Stimulated activated naive CD4-positive, alpha-beta T cell (primary cell): ENCODE measurements at places on chromosomes 7 and 10.

GRCh38 chr10:98168147-98168546 lies 33.7 kb downstream of the R3HCC1L start:
- no peak for DNase-seq

DNA sequence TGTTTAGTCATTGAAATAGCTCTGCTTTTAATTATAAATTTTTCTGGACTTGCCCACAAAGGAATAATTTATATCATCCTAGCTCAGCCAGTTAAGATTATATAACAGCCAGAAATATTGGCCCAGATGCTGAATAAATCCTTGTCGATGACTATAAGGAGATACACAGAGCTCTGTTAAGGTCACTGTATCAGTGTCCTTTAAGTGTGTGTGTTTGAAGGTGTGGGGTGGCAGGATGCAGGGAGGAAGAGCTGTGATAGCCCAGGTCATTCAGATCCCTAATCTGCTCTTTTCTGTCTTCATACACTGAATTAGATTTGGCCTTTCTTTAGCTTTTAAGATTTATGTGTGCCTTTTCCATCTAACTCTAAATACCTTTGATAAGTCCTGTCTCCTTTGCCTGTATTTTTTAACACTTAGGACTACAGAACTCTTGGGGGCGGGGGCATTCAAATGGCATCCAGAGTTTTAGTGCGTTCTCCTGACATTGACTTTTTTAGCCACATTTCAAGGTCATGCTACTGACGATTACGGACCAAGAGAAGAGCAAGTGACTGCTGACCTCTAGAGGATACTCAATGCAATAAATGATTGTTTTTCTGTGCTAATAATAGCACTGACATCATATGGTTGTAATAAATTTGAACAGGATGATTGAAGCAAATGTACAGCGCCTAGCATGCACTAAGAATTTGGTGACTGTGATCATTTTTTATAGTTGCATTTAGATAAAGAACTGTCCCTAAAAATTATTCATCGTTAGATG lies 172.3 kb downstream of the CACNB2 start:
- DNase-seq = no peak

DNA sequence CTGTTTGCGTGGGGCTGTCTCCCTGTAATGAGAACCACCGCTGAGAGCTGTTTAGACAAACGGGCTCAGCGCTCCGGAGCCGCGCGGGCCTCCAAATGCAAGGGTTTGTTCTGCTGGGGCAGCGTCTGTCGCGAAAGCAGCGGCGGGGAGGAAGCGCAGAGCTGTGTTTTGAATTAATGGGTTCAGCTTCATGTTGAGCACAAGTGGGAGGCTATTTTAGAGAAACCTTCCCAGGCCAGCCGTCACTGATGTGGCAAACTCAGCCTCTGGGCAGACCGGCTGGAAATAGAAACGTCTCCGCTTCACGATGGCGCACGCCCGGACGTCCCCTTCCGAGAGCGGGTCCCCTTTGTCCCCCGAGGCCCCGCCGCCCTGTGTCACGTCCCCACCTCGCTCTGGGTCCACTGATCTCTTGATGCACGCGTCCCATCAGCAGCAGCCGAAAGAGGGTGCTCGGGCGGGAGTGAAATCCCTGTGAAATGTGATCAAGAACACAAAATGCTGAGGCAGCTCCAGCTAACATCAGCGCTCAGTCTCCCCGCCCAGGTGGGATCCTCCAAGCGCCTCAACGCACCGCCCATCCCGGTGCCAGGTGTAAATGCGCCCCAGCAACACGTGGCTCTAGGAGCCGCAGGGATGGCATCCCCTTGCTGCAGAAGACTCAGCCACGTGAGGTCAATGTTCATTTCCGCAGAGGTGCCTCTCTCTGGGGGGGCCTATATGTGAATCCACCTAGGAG lies 44.9 kb downstream of the BAMBI start:
- no peak for DNase-seq

- DNase-seq = no peak
These were observed 121.8 kb downstream of the UBE2H start for GRCh38 chr7:129830949-129831348.

DNA sequence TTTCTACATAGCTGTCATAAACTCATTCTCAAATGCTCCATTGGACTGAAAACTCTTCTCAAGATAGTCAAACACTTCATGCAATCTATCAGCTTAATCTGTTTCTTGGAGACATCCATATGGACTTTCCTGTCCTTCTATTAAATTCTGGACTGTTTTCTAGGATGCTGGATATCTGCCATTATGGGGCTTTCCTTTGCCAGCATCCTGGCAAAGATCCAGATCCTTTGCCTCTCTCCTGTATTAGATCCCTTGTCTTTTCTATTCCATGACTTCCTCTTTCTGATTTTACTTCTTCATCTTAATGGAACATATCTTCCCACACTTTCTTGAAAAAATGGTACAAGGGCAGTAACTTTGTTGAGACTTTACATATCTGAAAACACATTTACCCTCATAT lies 35.9 kb upstream of the SKAP2 start:
- no peak for DNase-seq

GRCh38 chr7:157022681-157023588 lies 12.5 kb upstream of the MNX1 start:
- DNase-seq = no peak

DNA sequence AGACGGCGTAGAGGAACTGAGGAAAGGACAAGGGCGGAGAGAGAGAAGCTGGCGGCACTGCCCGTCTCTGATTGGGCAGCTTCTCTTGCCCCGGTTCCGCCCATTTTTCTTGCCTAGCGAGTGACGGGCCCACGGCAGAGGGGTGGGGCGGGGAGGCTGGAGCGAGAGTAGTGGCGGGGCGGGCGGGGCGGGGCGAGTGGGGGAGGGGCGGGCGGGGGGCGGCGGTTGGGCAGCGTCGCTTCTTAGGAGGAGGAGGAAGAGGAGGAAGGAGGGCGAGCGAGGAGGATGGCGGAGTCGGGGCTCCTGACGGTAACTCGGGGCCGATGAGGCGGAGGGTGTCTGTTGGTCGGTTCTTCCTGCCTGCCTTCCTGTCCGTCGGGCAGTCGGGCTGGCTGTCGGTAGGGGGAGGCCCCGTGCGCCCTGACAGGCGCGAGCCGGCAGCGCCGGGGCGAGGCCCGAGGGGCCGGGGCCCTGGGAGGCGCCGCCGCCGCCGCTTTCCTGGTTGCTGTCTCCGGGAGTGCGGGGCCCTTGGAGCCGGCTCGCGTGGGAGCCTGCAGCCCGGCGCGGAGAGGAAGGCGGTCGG lies at the start of gene SHOC2:
SHOC2 (plus strand) TSS at position 256 of the 583 bp plus-strand sequence. CDS start 44,755 bp downstream, outside the sequence.
- peak; percentile 99 for DNase-seq

DNA sequence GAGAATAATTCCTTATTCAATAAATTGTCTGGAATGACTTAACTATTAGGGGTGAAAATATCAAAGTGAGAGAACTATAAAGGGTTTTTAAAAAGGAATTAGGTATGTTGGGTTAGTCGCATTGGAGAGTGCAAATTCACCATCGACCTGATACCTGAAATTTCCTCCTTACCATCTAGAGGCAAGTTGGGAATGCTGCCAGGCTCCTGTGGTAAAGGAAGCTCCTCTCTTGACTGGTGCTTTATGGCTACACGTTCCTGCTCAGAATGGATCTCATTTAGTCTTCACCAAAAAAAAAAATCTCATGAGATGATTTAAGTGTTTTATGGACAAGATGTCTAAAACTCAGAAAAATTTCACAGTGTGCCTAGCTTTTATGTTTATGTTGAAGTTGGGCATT lies 129.8 kb downstream of the EGFR start:
- no peak for DNase-seq

DNA sequence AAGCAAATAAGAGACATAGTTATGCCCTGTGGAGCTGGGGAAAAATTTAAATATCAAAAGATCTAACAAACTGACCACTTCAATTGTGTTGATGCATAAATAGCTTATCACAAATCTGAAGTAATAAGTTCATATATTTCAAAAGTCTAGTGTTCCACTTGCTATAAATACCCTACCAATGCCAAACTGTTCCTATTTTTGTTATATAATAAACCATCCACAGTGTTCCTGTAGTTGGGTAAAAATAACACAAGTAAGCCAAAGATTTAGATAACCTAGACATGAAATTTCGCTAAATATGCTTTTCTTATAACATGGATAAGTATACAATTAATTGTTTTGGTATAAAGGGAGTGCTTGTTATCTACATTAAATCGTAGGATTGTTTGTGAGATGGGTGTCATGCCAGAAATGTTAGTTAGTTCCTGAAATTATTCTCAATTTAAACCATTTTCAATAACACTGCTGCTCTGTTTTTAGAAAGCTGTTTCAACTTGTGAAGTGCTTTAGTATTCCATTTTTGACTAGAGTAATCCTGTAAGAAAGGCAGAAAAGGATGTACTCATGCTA lies 85.5 kb downstream of the CACNA2D1 start:
- no peak for DNase-seq

GRCh38 chr10:61286686-61287085 lies 166.5 kb downstream of the TMEM26 start:
- no peak for DNase-seq

DNA sequence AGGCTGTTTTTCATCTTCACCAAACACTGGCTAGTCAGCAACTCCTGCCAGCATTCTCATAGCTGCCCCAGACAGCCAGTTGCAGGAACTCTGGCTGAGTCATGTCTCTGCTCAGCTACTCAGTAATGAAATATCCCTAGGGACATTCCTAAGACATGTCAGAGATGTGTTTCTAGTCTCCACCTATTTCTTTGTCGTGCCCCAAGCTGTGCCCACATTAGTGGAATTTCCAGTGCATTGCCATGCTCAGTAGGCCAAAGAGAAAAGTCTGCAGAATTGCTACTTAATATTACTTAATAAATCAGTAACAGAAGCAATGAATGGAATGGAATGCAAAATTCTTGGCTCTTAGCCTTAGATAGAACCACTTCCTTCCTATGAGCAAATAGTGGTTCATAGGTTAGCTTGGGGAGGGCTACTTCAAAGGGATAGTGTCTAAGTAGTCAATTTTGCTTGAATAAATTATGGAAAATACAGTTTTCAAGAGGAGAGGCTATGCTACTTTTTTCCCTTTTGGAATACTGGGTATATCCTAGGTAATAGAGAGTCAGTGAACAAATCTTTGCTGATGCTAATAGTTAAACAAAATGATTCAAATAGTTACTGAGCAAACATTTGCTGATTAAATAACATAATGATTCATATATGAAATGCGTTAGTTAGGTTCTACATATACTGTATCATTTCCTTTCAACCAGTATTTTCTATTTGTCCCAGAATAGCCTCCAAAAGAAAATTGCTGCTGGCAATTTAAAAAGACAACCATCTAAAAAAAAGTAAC lies 23.6 kb upstream of the SEMA3C start:
- no peak for DNase-seq

DNA sequence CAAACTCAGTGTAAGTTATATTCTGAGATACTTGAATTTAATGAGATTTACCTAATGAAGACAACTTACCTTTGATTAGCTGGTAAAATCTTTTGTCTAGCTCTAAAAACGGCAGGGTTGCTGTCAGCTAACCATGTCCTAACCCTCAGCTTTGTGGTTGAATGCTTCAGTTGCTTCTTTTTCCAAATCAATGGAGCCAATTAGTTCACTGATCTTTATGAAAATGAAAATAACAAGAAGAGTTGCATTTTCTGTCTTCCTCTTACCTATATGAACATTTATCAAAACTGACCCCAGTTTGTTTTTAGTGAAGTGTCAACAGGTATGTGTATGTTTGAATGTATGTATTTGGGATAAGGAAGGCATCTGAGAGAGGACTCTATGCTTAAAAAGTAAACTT lies 253.1 kb upstream of the MTPN start:
- DNase-seq = no peak

DNA sequence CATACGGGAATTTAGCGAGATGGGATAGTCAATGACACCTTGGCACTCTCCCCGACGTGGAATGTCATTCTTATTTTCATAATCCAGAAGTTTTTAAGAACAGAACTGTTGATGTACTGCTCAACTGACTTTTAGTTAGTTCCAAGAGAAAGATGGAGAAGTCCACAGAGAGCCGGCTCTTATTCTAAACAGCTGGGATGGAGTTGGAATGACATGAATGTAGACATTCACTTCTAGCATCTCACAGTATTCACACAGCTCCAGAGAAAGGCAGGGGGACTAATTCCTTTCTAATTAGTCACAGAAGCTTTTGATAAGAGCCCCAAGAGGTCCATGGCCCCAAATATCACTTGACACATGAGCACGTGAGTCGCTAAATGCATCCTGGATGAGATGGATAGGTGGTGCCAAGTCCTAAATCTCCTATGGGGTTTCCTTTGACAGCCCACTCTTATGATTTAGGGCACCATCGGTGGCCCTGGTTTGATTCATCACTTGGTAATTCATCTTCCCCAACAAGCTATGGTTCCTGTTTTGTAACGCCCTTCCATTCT lies 420.3 kb upstream of the AUTS2 start:
- no peak for DNase-seq

GRCh38 chr7:117219485-117219884 lies 103.4 kb downstream of the WNT2 start:
- DNase-seq = no peak

- DNase-seq = no peak
These were observed 68.5 kb downstream of the HK1 start for GRCh38 chr10:69346776-69347175.

DNA sequence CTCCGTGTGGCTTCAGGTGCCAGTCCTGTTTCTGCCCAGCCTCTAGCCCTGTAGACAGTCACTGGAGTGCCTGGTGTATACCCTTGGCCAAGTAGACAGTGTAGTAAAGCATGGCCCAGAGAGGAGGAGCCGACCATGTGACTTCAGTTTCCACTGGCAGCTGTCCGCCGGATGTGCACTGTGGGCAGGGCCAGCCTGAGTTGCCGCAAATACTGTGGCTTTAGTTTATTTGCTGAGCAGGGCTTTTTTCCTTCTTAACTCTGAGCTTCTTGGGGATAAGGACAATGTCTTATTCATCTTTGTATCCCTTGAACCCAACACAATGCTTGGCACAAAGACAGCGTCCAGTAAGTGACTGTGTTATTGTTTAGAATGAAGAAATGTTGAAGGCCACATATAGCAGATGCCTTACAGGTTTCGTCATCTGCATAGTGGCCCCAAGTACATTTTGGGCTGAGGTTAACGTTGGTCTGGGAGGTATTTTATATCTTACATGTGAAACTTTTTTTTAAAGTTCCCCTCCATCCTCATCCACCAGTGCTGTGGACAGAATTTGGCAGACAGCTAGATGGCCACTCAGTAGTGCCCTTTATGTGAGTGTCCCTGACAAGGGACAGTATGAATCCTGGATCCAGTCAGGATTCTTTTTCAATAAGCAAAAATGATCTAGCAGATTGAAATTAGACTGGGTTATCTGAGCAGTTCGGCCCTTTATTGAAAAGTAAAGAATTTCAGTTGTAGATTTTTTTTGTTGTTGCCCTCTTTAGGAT lies 40.6 kb downstream of the CYP17A1 start:
- peak; percentile 4 for DNase-seq

DNA sequence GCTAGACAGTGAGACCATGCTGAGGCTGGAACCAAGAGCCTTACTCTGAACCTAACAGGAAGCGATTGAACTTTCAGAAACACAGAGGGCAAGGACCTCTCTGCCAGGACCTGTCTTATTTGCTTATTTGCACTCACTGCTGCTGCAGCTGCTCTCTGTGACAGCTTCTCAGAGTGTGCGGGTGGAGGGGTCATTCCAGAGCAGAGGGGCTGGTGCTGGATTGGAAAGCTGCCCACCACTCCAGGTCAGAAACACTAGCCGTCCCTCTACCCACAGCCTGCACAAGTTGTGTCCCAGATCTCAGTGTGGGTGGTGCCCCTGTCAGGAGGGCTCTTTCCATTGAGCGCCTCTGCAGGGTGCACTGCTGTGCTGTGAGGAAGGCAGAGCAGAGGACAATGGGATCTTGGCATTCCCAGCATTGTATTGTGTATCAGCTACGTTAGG lies 126.2 kb downstream of the CCNY start:
- DNase-seq = no peak
